ENCODE measurements at places on chromosomes 3 and 15. TPM values are rescaled to one million over a fixed set of nuclear protein-coding genes. Genes with fewer than 3 reads are reported as not detected.
A peak's percentile ranks its signal among the peaks of the same experiment; 100 is the strongest.

DNA sequence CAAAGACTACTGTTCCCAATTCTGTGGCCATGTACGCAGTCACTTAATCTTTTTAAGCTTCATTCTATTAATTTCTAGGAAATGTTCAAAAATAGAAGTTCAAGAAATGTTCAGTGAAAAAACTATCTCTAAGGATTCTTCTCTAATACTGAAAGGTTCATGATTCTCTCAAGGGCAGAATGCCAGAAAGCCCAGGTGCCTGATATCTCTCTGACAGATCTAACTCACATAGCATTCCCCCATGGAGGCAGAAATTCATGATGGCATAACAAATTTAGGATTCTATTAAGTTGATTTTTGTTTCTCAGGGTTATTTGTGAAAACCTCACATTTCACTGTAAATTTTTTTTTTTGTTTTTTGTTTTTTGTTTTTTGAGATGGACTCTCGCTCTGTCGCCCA is 17.5 kb downstream of the CHRM5 start:
- peaks cover 1% of the 10 kb centered on the region for H3K36me3 ChIP-seq
- H3K27me3 ChIP-seq: no peaks in the 10 kb centered on the region
- peaks cover 34% of the 10 kb centered on the region for H3K4me1 ChIP-seq

DNA sequence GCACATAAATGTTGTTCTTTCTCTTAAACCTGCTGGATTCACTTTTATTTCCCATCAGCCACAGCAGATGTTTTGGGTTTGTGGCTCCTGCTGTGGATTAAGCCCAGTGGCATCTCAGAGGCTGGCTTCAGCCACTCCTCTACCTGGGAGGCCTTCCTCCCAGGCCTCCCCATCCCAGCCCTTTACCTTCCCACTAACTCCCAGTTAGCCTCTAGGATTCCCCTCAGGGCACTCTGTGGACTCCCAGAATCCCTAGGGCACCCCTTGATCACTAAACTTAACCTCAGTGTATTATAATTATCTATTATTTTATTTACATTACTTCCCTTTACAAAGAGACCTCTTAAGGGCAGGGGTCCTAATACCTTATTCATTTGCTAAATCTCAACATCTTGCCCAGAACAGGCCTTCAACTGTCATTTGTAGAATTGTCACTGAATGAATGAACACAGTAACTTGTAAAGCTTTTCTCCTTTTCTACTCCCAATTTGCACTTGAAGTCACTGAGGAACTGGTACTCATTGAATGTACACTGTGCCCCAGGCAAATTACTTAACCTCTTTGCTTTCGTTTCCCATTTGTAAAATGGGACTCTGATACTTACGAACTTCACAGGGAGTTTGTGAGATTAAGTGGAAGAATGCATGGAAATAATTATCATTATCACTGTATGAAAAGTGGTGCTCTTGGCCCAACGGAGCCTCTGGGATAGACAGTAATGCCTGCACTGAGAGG is 8.3 kb downstream of the CCDC13 start:
- no peak overlapping the region for H3K27ac ChIP-seq
- DNase-seq: no peak
- peaks cover 2% of the 10 kb centered on the region for H3K4me1 ChIP-seq
- no peaks in the 10 kb centered on the region for H3K27me3 ChIP-seq
- H3K36me3 ChIP-seq: no peaks in the 10 kb centered on the region

DNA sequence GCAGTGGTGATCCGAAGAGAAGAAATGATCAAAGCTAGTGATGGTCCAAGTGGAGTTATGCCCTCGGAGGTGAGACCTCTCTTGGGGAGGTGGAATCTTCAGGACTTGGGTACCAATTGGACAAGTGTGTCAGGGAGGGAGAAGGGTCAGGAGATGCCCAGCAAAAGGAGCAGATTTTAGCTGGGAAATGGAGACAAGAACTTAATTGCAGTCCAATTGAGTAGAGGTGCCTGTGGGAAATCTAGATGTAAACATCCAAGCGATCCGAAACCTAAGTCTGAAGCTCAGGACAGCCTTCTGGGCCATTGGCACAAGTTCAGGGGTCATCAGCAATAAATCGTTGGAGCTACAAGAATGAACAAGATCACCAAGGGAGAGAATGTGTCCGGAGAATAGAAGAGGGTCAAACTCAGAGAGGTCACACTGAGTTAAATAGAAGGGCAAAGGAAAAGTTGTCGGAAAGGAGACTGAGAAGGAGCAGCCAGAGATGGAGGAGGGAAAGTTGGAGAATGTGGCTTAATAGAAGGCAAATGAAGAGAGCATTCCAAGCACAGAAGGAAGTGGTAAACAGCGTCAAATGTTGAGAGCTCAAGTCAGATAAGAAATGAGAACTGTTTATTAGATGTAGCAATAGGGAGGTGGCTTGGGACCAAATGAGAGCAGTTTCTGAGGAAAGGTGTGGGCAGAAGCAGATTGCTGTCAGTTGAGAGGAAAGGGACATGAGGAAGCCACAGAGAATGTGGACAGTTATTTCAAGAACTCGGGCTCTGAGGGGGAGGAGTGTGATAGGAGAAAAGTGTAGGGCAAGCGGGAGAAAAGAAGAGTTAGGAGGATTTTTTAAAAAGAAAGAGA is 64.2 kb upstream of the FNDC3B start:
- DNase-seq: no peak
- no peak overlapping the region for H3K4me3 ChIP-seq
- no peaks in the 10 kb centered on the region for H3K27me3 ChIP-seq
- H3K27ac ChIP-seq: no peak overlapping the region

DNA sequence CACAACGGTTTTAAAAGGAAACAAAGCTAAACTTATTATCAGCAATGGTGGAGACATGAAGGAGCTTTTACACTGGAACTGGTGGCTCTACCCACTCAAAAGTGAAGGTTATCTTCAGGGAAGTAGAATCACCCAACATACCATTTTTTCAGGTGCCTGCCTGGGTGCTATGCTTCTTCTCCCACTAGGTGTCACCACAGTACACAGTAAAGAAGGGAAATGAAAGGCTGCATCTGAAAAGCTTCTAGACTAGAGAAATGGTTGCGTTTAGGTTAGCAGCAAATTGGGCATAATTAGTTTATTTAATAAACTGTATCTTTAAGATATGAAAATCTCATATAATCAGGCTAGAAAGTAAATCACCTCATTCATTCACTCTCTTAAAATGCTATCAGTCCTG is 47.0 kb upstream of the SELENOK start:
- H3K36me3 ChIP-seq: peaks cover 1% of the 10 kb centered on the region
- no peak overlapping the region for H3K27ac ChIP-seq
- no peaks in the 10 kb centered on the region for H3K4me1 ChIP-seq
- peaks cover 32% of the 10 kb centered on the region for H3K27me3 ChIP-seq
- no peak overlapping the region for H3K4me3 ChIP-seq

DNA sequence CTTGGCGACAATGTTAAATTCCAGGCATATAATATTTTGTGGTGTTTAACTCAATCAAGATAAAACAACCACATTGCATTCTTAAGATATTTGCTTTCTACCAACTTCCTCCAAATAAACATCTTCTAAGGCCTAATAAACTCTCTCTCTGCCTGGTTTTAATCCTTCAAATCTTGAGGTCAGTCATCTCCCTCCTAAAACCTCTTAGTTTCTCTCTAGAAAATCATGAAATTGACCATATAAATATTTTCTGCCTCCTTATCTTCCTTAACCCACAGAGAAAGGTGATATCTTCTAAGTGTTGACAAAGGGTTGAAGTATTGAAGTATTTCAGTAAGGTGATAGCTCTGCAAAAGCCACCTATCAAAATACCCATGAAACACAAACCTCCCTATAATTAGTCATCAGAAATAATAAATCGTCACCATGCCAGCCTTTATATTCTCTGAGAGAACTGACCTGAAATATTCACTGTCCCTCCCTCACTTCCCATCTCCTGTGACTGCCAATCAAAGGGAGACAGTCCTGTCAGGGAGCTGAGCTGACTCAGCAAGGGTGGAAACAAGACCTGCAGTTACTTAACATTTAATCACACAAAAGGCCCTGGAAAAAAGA is 1261.1 kb downstream of the ROBO1 start:
- peak overlapping the region; percentile 1 for H3K27ac ChIP-seq
- H3K4me1 ChIP-seq: peaks cover 11% of the 10 kb centered on the region
- H3K4me3 ChIP-seq: no peak overlapping the region
- H3K36me3 ChIP-seq: no peaks in the 10 kb centered on the region
- no peaks in the 10 kb centered on the region for H3K27me3 ChIP-seq

The HRG gene
- not detected for total RNA-seq

The NANOGP8 gene
- 0.36 TPM for total RNA-seq
